ENCODE measurements at places on chromosomes 5 and 9.

DNA sequence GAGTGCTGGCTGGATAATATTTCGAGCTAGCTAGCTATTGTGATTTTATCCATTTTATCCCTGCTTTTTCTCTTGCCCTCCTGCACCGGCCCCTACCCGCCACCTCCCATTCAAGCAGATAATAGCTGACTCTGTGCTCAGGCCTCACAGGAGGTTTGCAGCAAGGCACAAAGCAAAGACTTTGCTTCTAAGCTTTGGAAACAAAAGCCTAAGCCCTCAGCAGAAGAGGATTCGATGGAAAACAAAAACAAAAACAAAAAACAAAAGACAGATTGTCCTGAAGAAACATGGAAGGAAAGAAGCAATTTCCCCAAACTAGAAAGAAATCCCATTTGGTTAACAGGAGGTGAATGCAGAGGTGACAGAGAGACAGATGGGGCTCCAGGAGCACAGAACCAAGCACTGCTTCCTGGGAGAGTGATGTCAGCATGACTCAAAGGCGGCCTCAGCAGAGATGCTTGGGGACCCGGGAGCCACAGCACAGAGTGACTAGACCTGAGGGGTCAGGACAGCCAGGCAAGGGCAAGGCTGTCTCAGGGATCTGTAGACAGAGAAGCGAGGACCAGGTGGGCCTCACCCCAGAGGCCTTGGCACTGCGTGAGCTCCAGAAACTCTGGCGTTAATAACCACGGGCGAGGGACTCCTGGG is 28.4 kb downstream of the MTX3 start:
- no peak for DNase-seq

- no peak for DNase-seq
Observed at GRCh38 chr9:131745610-131746009, 5.7 kb upstream of the RAPGEF1 start.

DNA sequence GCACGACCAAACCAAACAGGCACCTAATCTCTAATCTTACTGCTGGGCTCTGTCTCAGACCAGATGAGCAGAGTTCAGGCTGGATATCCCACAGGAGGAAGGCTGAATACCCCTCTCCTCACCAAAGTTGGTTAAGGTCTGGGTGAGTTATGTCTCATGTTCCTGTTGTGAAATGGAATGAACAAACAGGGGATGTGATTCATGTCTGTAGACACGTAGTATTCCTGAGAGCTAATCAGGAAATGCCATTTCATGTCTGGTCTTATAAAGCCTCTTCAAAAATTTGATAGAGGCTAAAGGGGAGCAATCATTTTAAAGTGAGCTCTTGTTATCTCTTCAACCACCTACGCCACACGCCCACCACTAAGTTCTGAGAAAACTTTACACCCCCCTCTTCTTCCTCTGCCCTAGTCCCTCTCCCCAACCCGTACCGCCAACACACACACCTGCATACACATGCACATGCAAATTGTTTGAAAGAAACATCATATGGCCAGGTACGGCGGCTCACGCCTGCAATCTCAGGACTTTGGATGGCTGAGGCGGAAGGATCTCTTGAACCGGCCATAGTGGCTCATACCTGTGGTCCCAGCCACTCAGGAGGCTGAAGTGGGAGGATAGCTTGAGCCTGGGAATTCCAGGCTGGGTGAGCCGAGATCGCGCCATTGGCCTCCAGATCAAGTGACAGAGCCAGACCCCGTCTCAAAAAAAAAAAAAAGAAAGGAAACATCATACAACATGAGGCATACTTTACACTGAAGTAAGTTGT is 69.8 kb upstream of the RAI14 start:
- no peak for DNase-seq

DNA sequence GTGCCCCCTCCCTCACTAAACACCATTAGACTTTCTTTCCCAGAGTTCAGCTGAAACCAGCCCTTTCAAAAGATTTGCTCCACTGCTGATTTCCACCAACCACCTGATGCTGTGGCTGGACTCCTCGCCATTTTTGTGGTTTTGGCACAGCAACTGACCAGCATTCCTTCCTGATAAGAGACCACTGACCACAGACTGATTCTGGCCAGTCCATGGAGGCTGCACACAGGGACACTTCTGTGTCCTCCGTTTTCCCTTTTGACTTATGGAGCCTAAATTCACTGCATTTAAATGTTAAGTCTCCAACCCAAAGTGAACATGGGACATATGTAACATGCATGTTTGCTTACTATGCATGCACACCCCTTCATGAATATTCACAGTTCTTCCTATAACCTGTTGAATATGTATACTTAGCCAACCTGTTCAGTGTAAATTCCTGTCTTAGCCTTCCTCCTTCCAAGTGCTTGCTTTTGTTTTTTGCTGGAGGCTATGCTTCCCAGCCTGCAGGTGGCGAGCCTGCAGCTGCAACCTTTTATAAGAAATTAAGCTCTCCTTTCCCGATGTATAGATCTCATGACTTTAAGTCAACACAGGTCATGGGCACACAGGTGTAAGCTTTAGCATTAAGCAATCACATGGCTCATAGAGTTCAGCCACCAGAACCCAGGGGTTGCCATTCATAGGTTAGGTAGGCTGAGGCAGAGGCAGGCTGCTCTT is 78.7 kb downstream of the ACTL7B start:
- no peak for DNase-seq

- DNase-seq = no peak
Observed at GRCh38 chr5:135435467-135436330, 11.4 kb downstream of the DCANP1 start.

DNA sequence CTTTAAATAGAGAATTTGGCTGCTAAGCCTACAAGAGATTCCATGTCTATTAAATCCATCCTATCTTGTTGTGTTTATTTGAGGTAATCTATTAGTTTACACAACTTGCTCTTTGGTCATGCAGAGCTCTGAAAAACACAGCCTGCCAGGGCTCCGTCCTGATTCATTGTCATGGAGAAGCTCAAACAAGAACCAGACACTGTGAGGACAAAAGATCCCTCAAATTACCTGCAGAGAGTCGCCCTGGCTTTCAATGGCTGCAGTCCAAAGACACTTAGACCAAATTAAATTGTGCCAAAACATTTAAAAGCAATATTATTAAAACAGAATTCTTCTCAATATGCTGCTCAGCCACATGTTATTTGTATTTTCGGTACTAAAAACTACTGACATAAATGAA is 60.1 kb downstream of the CDH18 start:
- no peak for DNase-seq

- no peak for DNase-seq
Observed at GRCh38 chr9:115469841-115470240, 351.9 kb upstream of the TNC start.

DNA sequence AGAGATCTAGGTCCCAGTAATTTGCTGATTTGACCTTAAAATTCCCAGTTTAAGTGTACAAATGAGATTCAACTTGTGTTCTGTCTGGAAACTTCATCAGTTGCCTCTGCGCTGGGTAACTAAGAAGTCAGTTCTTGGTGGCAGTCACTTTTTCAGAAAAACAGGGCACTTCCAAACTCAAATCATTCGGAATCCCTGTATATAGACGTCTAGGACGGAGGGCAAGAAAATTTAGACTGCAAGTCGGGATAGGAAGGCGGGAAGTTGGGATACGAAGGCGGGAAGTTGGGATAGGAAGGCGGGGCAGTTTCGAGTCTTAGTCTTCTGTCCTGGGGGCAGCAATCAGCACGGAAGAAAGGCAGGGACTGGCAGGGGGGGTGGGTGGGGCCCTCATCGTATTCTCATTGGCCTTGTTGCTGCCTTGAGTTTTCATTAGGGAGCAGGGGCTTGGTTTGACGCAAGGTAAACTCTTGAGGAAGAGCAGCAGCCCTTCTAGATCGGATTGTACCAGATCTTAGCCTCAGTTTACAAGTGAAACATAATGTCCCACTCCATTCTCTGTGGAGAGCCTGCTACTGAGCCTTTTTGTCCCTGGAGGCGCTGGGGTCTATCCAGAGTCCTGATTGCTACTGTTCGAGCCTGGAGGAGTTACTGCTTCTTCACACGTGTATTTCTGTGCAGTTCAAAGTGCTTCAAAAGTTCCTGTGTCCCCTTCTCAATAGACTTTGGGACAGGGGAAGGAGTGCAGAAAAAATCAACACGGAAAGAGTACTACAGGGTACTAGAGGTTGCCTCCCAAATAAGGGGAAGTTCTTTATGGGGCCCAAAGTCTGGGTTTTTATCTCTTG is 2.7 kb upstream of the PURA start:
- DNase-seq = no peak

GRCh38 chr5:139387611-139388197 is 2.0 kb downstream of the MZB1 start:
- DNase-seq = no peak

DNA sequence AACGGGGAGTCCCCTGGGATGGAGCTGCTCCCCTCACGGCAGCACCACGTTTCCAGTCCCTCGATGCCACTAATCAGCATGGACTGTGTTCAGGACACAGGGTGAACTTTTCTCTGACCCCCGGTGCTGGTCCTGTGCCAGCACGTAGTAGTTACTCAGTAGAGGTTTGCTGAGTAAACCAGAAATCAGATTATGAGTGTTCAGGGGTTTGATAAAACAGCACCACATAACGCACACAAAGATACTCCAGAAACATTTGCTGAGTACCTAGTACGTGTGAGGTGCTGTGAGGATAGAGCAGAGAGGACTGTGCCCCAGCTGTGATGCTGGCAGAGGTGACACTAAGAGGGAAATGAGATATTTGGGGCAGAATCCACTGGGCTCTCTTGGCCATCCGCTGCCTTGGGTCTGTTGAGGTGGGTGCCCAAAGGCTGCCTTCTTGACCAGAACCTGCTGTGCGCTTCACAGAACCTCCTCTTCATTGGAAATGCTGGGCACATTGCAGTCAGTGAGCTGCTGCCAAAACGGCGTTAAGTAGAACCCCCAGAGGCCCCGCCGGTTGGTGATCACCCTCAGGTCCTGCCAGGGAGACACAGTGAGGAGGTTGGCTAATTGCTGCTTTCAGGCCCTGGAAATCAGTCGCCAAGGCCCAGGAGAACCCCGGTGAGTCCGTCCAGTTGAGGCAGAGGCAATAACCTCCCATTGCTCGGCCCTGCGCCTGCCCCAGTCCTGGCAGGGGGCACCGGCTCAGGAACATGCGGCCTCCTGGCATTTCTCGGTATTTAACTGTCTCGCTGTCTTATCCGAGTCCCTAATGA is 49.4 kb downstream of the NEURL1B start:
- DNase-seq = no peak

DNA sequence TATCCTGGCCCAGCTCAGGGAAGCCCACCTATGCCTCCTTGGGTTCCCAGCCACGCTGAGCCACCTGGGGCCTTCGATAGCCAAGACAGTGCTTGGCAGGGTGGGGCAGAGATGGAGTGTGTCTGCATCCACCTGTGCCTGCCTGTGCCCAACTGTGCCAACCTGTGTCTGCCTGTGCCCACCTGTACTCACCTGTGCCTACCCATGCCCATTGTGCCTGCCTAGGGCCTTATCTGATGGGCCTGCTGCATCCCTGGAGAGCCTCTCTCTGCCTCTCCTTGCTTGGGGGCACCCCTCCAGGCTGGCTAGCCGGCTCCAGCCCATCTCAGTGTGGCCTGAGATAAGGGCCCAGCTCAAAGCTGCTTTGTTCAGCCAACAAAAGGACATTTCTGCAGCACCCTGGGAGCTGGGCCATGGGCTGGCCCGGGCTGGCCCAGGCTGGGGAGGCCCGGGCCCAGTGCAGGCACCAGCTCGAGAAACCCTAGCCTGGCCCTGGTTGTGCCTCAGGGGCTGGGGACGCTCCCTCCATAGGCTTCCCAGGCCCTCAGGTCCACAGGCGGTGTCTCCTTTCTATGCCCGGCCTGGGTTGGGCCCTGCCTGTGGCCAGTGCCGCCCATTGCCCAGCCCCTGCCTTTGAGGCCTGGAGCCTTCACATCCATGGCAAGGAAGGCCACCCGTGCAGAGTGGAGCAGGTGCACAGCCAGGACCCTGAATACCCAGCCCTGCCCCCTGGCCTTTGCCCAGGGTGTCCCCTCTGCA is 37.3 kb upstream of the NOTCH1 start:
- DNase-seq = no peak
